Bronchus fibroblast of lung (primary cell): ENCODE measurements at places on chromosomes 7 and 10. TPM values are rescaled to one million over a fixed set of nuclear protein-coding genes. Genes with fewer than 3 reads are reported as not detected.

CTAGE8 gene
- total RNA-seq, result not detected in 2 replicates

ANTXRL gene
- total RNA-seq, result not detected in 2 replicates

MCM7 gene
- 204 and 216 TPM in 2 replicates for total RNA-seq

ZNF32 gene
- 30.2 and 33.5 TPM in 2 replicates for total RNA-seq

CCDC172 gene
- total RNA-seq, result not detected in 2 replicates

TCAF2 gene
- 1.5 and 1.8 TPM in 2 replicates for total RNA-seq

TOMM7 gene
- 107 and 115 TPM in 2 replicates for total RNA-seq

ASCC1 gene
- 28.4 and 31.1 TPM in 2 replicates for total RNA-seq

RET gene
- 0.17 and 0.30 TPM in 2 replicates for total RNA-seq

SH3PXD2A gene
- total RNA-seq, result 10.3 and 10.6 TPM in 2 replicates

ZSWIM8 gene
- total RNA-seq, result 40.1 and 45.7 TPM in 2 replicates

COL1A2 gene
- 1,292 and 1,325 TPM in 2 replicates for total RNA-seq

DNAJC12 gene
- 1.8 and 2.2 TPM in 2 replicates for total RNA-seq

SLC26A3 gene
- not detected in 2 replicates for total RNA-seq

PIK3CG gene
- total RNA-seq, result not detected in 2 replicates

PNLIPRP1 gene
- total RNA-seq, result not detected in 2 replicates

ABCB4 gene
- 0.15 and 0.17 TPM in 2 replicates for total RNA-seq

SEMA3C gene
- 78.6 and 99.4 TPM in 2 replicates for total RNA-seq

CTBP2 gene
- total RNA-seq, result 52.6 and 67.2 TPM in 2 replicates

IFIT1B gene
- not detected in 2 replicates for total RNA-seq

LBX1 gene
- total RNA-seq, result under 0.01 TPM in 1 of 2 replicates, not detected in the other

AFAP1L2 gene
- 1.0 and 1.9 TPM in 2 replicates for total RNA-seq

NCF1 gene
- not detected in 2 replicates for total RNA-seq

TNS3 gene
- 49.9 and 50.3 TPM in 2 replicates for total RNA-seq

TMEM225B gene
- 0.17 and 0.59 TPM in 2 replicates for total RNA-seq

HPSE2 gene
- total RNA-seq, result under 0.01 TPM in 1 of 2 replicates, not detected in the other

FKBP6 gene
- not detected in 2 replicates for total RNA-seq

ELN gene
- total RNA-seq, result 0.59 and 4.2 TPM in 2 replicates

TWNK gene
- total RNA-seq, result 5.4 and 5.9 TPM in 2 replicates

FAM131B gene
- total RNA-seq, result 0.84 and 1.0 TPM in 2 replicates

EBF3 gene
- total RNA-seq, result 1.0 and 1.5 TPM in 2 replicates

KIAA1217 gene
- 3.9 and 5.2 TPM in 2 replicates for total RNA-seq

NCAPG2 gene
- 32.4 and 34.0 TPM in 2 replicates for total RNA-seq

CCL24 gene
- not detected in 2 replicates for total RNA-seq

INSIG1 gene
- total RNA-seq, result 626 and 697 TPM in 2 replicates

SLC13A1 gene
- total RNA-seq, result not detected in 2 replicates

WIPF3 gene
- total RNA-seq, result under 0.01 TPM in 1 of 2 replicates, not detected in the other

ZNF394 gene
- total RNA-seq, result 10.3 and 10.4 TPM in 2 replicates

CCL26 gene
- 1.7 and 1.9 TPM in 2 replicates for total RNA-seq

FHIP2A gene
- total RNA-seq, result 7.0 and 7.9 TPM in 2 replicates

TMEM120A gene
- 13.8 and 14.9 TPM in 2 replicates for total RNA-seq

DLX5 gene
- not detected in 2 replicates for total RNA-seq

FEZF1 gene
- total RNA-seq, result not detected in 2 replicates
